ENCODE measurements at places on chromosomes 1 and 21.
A peak's percentile ranks its signal among the peaks of the same experiment; 100 is the strongest.

- no peak for DNase-seq
These were observed 32.7 kb downstream of the XCL1 start for GRCh38 chr1:168608796-168609715.

DNA sequence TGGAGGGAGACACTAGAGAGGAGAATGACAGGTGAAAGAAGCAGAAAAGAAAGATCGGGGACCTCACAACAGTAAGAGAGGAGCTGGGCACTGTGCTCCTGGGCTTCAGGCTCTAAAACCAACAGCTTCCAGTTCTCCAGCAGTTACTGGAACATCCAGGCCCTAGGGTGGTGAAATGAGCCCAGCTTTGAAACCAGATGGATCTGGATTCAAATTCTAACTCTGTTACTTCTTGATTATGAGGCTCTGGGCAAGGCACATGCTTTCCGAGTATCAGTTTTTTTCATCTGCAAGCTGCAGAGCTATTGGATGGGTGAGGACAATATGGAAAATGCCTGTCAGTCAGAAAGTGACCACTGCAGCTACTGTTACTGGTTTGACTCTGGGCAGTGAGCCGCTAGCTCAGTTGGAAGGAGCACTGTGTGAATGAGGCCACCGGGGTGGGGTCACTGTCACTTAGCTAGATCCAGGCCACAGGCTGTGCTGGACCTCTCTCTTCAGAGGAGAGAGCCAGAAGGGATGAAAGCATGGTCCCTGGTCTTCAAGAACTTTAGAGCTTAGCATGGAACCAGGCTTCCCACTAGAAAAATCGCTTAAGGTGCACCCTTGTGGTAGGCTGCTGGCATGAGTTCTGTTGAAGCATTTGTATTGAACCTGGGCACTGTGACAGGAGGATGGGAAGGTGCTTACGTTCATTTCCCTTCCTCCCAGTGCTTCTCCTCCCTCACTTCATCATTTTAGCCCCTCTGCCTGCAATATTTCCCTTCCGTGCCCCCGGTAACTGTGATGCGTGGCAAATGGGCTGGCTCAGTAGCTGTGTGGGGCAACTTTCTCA lies 12.2 kb downstream of the PLEKHO1 start:
- peak; percentile 52 for DNase-seq

DNA sequence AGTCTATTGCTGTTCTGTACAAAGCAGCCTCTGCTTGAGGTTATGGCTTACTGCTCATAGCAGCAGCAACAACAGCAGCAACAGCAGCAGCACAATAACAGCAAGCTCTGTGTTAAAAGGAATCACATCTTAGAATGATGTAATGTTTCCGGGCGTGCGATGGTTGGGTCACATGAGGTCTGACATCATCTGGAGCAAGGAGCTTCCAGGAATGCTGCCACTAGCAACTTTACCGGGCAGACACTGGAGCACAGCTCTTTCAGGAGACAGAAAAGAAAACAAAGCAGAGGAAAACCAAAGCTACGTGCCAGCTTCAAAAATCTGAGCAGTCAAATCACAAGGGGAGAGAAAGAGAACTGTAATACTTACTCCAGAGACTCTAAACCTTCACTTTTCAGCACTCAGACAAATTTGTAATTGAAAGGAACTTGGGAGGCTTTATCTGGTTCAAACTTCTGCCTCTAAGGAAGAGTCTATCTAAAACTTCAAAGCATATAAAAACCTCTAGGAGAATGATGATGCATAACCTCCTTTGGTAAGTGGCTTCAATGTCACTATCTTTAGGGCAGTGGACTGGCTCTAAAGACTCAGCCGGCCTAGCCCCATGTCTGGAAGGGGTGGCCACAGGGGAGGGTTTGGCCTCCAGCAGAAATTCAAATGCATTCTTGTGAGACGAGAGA lies 28.3 kb upstream of the RAB3GAP2 start:
- peak; percentile 83 for DNase-seq

DNA sequence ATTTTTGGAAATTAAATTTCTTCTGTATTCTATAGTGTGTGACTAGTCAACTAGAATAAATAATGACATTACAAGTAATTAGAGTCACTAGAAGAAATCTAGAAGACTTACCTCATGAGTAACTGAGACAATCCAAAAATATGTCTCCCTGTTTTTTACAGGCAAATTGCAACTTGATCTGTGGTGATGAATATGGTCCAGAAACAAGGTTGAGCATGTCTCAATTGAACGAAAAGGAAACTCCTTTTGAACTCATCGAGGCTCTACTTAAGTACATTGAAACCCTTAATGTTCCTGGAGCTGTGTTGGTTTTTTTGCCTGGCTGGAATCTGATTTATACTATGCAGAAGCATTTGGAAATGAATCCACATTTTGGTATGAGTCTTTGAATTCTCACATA lies 36.7 kb downstream of the DHX9 start:
- no peak for DNase-seq

- no peak for DNase-seq
These were observed 437.6 kb downstream of the PTPRU start for GRCh38 chr1:29673669-29674626.

GRCh38 chr1:11982010-11982392 lies 1.8 kb downstream of the MFN2 start:
- DNase-seq, result no peak

- peak; percentile 82 for DNase-seq
These were observed at the start of gene PPFIA4 for GRCh38 chr1:203026031-203026665. Gene PPFIA4, plus strand, starts transcription at chr1:203026491. Its CDS starts 12,518 bp downstream, at chr1:203039009.

GRCh38 chr1:30609999-30610345 lies 113.4 kb downstream of the MATN1 start:
- DNase-seq, result no peak

DNA sequence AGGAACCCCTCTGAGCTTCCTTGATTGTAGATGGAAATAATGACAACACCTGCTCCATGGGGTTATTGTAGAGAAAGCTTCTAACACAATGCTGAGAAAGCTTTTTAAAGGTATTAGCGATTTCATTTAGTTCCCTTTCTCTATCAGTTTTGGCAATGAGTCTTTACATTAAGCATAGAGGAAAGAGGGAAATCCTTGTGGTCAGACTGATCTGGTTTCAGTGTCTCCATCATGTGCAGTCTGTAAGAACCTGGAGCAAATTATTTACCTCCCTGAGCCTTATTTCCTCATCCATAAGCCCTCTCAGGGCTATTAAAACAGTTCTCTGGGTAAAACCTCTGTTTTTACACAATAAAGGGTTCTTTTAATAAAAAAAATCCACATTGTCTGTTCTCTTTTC lies 87.5 kb downstream of the FGGY start:
- DNase-seq, result no peak

All from RPMI7951 (cell line).